Tibial artery (tissue), 4 donors: ENCODE measurements at places on chromosomes 12 and 14.

- DNase-seq: no peak
Measured at GRCh38 chr12:132429946-132430643, 59.9 kb upstream of the FBRSL1 start.

DNA sequence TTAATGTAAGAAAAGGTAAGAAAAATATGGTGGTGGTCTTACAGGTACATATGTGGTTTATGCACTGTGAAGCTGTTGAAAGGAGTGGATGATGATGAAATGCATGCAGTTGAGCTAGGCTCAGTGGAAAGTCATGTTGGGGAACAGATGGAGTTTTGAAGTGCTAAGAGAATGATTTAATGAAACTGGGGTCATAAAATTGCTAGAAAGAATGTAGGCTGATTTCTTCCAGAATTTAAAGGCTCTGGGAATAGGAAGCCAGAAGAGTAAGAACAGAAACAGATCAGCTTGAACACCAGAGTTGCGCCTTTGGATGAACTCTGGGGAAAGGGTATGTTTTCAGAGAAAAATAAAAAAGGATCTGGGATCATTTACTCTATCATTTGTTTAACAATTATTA lies 146.5 kb downstream of the MON2 start:
- no peak for DNase-seq

DNA sequence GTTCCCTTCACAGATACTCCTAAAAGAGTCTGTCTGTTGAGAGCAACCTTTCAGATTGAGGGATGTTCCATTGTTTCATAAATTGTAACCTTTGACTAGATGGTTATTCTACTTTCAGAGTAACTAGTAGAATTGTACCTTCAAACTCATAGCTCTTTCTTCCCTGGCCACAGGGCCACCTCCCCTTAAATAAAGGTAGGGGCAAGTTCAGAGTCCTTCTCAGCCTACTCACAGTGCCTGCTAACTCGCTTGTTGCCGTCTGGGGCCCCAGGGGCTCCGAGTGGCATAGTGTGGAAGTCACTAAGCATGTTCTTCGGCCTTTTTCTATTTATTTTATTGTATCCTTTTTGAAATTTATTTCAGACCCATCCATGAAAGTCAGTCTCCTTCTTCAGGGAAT lies 250.4 kb downstream of the ALX1 start:
- DNase-seq: no peak

GRCh38 chr14:55301437-55302121 lies 30.4 kb downstream of the FBXO34 start:
- no peak for DNase-seq

- no peak for DNase-seq
Measured at GRCh38 chr12:123696646-123697045, 15.5 kb upstream of the ATP6V0A2 start.

- no peak for DNase-seq
Measured at GRCh38 chr14:64125270-64125669, 168.9 kb downstream of the ESR2 start.

DNA sequence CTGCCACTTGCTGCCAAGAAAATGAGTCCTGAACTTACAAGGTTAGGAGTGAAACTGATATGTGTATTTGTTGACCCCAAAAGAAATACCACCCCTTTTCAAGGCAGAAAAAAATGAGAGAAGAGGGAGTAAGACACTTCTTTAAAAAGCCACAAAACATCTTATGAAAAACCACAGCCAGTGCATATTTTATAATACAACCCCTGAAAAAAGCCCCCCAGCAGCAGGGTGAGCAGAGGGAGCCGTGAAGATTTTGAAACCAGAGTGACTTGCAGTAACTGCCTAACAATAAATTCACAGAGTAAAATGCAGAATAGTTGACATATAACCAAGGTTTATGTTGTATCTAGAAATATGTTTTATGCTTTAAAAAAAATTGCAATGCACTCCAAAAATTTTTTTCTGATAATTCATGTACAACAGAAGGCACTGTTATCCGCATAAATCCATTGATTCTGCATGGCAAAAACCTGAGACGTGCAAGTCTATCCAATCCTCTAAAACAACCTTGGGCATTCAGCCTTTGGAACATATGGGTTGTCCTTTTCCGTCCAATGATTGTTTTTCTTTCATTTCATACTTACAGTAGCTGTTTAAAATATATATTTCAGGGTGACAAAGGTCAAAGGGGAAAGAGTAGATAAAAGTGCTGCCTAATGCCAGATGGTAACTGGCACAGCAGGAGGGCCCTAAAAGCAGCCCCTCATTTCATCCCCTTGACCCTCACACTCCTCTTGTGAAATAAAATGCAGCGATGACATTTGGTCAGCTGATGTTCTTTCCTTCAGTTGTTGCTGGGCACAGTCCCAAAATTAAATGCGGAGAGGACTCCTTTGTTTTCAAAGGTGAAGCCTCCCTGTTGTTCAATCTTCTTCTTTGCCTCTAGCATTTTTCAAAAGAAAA lies 65.3 kb downstream of the IPO8 start:
- no peak for DNase-seq

GRCh38 chr12:110680032-110680431 lies 8.9 kb downstream of the HVCN1 start:
- DNase-seq: no peak

DNA sequence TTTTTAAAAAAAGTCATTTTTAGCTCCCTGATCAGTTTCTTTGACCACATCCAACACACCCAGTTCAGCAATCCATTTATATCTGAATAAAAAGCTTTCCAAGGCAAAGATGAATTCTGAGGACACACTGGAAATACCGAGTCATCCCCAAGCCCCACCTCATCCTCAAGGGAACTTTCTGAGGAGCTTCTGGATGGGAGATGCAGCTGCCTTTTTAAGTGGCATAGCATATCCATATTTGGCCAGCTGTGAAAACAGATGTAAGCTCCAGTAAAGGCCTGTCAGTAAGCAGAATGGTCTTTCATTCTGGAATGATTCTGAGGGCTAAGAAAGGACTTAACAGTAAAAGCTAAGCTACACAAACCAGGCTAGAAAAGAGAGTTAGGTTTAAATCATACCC lies 18.4 kb downstream of the ZFYVE1 start:
- DNase-seq: no peak
